ENCODE measurements at places on chromosomes 16 and 17.

DNA sequence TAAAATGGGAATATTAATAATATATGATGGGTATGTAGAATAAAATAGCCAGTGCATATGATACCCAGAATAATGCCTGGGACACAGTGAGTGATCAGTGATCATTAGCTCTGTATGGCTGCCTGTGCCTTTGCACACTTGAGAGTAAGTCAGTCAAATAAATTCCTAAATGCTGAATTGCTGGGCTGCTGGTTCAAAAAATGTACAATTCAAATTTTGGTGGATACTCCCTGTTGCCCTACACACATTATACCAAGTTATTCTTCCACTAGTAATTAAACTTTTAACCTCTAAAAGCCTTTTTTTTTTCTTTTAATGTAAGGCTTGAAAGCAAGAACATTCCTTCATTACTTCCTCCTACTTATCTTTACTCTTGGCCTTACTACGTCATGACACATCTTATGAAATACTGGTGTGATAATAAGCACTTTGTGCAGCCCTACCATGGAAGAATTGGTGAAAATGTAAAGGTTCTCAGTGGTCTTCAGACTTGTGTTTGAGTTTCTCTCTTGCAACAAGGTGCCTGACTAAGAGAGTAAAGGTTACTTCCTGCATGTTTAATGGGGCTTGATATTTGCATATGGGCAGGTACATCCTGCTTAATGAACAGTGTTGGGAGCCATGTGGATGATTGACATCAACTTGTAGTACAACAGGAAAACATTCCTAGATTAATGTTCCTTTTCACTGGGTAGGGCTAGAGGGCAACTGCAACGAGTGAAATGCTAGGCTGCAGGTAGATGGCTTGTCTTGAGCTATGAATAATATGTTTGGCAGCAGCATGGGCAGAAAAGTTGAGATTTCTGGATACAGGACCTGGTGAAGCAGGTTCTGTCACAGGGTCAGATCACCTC lies 84.3 kb downstream of the PRKCA start:
- DNase-seq: no peak

DNA sequence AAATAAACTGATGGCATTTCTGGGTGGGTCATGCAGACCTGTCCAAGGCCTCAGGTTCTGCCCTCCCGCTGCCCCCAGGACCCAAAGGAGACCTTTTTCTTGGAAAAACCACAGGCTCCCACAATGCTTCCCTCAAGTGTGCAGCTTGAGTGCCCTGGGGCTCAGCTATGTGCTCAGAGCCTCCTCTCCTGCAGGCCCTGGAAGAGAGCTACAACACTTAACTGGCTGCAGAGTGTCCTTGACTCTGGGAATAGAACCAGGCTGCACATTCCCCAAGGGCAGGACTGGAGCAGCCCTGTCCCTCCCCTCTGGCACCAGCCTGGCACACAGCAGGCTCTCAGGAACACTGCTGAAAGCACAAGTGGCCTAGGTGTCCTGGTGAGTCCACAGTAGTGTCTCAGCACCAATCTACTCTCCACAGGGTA lies 4.8 kb upstream of the SREBF1 start:
- DNase-seq: no peak

- no peak for DNase-seq
Observed at GRCh38 chr16:72976438-72977064, 71.4 kb downstream of the ZFHX3 start.

DNA sequence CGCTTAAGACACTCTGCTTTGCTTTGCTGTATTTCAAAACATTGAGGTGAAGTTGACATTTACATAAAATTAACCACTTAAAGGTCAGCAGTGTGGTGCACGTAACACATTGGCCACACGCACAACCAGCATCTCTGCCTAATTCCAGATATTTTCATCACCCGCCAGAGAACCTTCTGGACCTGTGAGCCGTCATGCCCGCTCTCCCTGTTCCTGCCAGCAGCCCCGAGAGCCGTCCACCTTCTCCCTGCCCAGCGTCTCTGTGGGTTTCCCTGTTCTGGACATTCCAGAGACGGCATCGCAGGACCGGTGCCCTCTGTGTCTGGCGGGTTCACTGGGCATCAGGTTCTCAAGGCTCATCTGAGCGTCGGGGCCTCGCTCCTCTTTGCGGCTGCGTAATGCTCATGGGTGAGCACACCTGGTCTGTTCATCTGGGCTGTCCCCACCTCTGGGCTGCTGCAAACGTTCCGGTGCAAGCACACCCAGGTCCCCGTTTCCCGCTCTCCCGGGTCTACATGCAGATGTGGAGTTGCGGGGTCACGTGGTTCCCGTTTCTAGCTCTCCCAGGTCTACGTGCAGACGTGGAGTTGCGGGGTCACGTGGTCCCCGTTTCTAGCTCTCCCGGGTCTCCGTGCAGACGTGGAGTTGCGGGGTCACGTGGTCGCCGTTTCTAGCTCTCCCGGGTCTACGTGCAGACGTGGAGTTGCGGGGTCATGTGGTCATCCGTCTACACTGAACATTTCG lies 48.1 kb upstream of the GNG13 start:
- DNase-seq: no peak

- no peak for DNase-seq
Observed at GRCh38 chr17:50815400-50815799, 20.0 kb upstream of the WFIKKN2 start.

DNA sequence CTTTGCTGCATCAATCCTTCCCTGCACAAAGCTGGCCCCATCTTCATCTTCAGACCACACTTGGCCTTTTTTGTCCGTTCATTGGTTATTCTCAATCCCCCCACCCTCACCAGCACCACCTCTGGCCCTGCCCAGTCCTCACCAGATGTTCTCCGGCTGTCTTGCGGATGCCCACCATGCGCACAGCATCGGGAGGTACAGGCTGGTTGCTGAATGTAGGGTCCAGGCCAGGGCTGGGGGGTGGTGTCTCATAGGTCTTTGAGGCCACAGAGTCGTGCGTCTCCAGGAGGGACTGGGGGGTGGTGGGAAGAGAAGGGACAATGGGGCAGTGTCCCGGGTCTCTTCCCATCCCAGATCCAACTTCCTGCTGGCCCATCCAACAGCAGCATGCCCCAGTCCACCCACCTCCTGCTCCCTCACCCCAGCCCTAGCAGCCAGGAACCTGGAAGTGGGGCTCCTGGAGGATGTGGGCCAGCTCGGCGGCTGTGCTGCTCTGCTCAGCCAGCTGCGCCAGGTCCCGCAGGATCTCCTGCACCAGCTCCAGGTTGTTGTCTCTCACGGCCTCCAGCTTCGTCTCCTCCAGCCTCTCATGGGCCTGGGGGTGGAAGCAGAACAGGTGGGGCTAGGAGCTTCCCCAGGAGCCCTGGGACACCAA lies 24.4 kb downstream of the MPP2 start:
- DNase-seq: no peak

- no peak for DNase-seq
Observed at GRCh38 chr16:86899151-86899550, 320.8 kb downstream of the FOXL1 start.

- DNase-seq: no peak
Observed at GRCh38 chr17:15250135-15250860, 14.8 kb downstream of the PMP22 start.

DNA sequence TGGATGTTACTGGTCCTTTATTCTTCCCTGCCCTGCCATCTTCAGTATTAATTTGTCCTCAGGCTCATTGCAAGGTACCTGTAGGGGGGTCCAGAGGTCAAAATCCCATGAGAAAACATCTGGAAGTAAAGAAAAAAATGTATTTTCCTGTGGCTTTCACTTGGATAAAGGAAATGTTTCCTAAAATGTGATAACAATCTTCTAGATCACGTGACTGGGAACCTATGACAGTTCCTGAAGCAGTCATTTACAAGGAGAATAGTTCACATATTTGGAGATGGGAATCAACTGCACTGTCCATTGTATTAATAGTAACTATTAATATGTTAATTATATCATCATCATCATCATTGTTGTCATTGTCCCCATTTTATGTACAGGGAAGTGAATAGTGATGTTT lies 915.1 kb upstream of the EEF2KMT start:
- no peak for DNase-seq

DNA sequence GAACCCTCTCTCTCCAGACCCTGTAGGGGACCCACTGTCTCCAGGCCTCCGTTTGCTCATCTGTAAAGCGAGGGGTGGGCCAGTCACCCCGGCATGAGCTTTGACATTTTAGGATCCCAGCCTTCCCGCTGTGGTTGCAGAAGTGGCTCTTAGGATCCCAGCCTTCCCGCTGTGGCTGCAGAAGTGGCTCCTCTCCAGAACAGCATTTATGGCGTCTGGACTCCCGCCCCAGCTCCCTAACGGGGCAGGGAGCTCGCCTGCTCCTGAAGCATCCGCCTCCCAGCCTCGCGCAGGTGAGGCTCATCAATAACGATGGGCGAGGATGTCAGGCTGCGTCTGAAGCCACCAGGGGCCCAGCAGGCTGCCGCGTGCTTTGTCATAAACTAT lies 222.3 kb upstream of the TNRC6C start:
- no peak for DNase-seq

- DNase-seq: peak; percentile 97
Observed at GRCh38 chr16:2459647-2460390, at the start of gene TEDC2. Gene TEDC2 (plus strand): TSS chr16:2460109. CDS start chr16:2460145, 36 bp downstream.

- DNase-seq: no peak
Observed at GRCh38 chr16:22728167-22728836, 85.7 kb upstream of the HS3ST2 start.

DNA sequence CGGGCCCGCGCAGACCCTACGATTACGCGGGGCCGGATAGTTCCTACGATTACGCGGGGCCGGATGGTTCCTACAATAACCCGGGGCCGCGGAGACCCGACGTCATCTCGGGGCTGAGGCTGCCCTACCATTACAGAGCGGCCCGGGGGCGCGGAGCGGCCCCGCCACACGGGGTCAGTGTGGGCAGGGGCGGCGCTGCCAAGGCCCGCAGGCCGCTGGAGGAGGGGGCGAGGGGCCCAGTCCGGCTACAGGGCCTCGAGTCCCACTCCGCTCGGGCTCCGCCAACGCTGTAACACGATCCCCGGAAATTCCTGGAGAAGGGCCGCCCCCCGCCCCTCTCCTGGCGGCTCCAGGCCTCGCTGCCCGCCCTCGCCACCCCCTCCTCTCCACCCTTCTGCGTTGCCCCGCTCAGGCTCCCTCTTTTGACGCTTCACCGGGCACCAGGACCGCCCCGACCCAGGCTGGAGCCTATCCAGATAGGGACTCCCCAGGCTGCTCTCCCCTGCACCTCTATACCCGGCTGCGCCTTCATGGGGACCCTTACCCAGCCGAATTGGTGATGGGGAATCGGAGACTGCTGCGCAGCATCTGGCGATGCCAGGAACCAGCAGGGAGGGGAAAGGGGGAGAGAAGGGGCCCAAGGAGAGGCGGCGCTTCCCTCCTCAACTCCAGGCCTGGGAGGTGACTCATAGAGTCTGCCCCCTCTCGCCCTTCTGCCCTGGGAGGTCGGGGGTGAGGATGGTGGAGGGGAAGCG lies at the start of gene RAB34:
Gene RAB34 (minus strand): TSS at position 291 of the 755 bp plus-strand sequence. CDS start 602 bp downstream, outside the sequence.
- DNase-seq: no peak

- no peak for DNase-seq
Observed at GRCh38 chr17:82981141-82981730, 98.2 kb upstream of the METRNL start.

DNA sequence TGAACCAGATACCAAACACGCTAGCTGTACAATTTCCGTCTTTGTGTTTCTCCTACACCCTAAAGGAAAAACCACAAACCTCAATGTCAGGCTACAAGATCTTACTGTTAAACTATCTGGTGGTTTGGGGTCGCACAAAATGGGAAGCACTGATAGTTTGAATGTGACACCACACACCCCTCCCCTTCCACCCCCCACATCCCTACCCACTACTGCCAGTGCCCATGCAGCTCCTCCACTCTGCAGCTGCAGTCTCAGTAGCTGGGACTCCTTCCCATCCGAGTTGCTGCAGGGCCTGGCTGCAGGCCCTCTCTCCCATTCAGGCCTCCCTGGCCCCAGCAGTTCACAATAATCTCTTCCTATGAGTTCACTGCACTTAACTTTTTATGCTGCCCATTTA lies 18.4 kb downstream of the TRAP1 start:
- no peak for DNase-seq

GRCh38 chr17:37479025-37479424 lies 10.7 kb upstream of the DUSP14 start:
- DNase-seq: no peak

DNA sequence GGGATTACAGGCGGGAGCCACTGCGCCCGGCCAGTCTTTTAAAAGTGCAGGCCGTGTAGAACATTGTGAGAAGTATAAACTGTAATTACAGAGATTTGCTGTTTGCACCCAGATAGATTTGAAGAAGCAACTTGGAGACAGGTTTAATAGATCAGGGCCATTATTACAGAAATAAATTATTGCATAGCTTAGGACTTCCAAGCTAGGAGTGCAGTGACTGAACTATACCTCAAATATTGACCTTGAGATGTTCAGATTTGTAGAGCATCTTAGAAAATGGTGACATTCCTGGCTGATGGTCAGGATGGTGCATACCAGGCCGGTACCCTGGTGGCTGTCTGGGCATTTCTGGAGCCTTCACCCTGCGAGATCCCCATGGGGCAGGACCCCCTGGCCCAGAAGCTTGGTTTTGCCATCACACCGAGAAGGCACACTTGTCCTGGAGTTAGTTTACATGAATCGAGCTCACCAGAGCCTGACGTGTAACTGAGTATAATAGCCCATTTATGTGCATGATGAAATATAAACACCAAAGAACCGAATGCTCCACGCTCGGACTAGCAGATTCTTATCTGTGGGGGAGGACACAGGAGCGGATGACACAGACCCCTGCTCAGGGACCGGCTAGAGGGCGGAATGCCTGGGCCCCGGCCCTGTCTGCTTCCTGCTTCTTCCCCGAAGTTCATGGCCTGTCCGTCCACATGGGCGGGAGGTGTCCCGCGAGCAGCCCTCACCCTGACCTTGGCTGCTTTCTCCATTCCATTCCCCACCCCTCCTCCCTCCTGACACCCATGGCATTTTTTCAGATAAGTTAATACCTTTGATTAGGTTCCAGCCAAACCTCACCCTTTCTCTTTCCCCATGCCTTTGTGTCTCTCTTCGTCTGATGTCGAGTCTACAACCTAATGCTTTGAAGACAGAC lies 32.1 kb downstream of the CCDC40 start:
- no peak for DNase-seq

- DNase-seq: no peak
Observed at GRCh38 chr16:48479955-48480354, 94.7 kb upstream of the SIAH1 start.

DNA sequence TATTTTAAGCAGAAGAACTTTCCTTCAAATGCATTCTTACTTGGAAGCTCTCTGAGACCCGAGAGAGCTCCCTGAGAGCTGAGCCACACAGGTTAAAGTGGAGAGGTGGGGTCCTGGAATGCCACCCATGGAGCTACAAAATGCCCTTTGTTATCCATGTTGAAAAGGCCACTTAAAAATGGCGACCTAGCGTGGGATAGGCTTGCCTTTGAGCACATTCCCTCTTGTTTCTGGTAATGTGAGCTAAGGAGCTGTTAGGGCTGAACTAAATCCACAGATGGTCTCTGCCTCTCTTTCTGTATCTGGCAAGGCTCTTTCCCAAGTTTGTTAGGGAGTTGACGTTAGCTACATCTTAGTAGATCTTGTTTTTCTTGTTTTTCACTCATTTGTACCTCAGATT lies 171.6 kb downstream of the SNX29 start:
- DNase-seq: no peak
